Fibroblast of upper back skin (primary cell): ENCODE measurements at places on chromosomes 13 and 19.
A peak's percentile ranks its signal among the peaks of the same experiment; 100 is the strongest.

GRCh38 chr13:65479692-65480091, 1750.4 kb downstream of the PCDH9 start:
- no peak for DNase-seq

DNA sequence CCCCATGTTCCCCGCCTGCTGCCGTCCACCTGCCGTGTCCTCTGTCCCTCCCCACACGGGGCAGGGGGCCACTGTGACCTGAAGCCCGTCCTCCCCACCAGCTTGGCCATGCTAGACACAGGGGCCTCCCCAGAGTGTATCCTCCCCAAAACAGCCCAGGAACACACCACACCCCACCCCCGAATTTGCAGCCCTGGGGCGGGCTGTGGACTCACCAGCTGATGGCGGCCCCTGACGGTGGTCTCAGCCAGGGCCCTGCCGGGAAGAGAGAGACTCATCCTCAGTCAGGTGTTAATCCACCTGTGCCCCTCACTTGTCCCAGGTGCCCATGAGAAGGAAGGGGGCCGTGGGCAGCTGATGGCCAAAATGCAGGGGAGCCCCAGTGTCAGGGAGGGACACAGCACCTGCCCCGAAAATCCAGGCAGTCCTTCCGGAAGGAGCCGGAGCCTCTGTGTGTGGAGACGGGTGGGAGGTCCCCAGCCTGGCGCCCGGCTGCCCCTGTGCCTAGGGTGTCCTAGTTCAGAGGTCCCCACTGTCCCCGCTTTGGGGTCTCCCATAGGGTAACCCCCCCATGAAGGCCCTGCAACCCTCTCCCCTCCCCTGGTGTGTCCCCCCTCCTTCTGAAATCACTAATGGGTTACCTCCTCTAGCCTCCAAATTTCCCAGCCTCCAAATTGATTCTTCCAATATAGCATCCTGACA, 39.3 kb upstream of the TCF3 start:
- no peak for DNase-seq

- peak; percentile 24 for DNase-seq
These were observed 54.5 kb downstream of the TSSK6 start for GRCh38 chr19:19460761-19461265.

- no peak for DNase-seq
These were observed 24.1 kb downstream of the LHFPL6 start for GRCh38 chr13:39578821-39579291.

GRCh38 chr13:91574766-91575165, 176.3 kb downstream of the GPC5 start:
- peak; percentile 56 for DNase-seq
